Cardiac fibroblast (primary cell): ENCODE measurements at places on chromosomes 16 and 17.

DNA sequence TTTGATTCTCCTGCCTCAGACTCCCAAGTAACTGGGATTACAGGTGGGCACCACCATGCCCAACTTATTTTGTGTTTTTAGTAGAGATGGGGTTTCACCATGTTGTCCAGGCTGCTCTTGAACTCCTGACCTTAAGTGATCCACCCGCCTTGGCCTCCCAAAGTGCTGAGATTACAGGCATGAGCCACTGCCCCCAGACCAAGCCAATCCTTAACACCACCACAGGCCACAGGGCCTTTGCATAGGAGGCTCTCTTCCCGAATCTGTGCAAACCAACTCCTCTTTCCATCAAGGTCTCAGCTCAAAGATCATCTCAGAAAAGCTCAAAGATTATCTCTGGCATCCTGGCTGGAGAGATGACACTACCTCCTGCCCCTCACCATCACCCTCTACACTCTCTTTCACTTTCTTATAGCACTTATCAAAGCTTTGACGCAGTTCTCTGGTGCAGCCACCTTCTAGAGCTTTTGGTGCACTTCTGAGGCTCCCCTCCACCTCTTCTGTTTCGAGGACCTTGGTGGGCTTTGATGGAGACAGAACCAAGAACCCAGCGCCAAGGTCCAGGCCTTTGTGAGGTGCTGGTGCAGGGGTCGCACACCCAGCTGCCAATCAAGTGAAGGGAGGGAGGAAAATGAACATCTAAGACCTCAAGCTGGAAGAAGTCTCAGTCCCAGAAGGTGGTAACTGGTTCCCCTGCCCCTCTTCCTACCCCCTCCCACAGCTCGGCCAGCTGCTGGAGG is 23.2 kb upstream of the PHB1 start:
- DNase-seq = no peak

DNA sequence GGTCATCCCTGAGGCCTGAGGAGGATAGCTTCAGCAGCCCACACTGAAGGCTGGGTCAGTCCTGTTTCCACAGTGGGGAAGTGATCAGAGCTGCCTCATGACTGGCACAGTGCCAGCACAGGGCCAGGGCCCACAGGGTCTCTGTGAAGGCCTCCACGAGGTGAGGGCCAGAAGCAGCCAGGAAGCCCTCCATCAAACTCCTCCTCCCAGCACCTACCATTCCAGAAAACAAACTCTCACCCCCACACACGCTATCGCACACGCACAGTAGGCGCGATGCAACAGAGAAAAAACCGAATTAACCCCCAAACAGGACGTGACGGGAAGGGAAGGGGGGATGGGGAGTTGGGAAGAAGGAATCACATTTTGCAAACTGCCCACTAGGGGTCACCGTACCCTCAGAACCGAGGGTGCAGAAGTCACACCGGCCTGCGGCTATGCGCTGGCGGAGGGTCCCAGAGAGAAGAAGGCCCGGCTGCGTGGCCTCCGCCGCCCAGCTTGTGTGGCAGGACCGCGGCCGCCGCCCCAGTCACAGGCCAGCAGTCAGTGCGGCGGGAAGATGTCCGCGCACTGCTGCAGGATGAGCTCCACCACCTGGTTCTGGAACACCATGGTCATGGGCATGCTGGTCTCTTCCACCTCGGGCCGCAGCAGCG is 37.6 kb downstream of the ARHGAP27 start:
- peak; percentile 93 for DNase-seq

GRCh38 chr16:2881783-2882649 is 999 bp upstream of the FLYWCH2 start:
- no peak for DNase-seq

DNA sequence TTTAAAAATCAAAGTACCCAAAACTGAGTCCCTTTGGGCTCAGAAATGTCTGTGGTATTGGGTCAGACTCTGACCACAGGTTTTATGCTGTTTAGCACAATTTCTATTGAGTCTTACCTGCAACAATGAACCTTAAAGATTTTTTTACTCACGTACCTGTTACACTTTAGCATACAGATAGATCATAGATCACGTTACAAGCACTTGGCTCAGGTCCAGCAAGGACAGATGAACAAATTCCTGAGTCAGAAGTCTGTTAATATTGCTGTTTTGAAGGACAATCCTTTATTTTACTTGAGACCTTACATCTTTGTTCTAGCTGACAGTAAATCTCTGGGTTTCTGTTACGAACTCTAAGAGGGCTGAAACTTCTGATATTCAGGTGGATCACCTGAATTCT is 12.8 kb downstream of the SLC7A6OS start:
- DNase-seq = no peak

DNA sequence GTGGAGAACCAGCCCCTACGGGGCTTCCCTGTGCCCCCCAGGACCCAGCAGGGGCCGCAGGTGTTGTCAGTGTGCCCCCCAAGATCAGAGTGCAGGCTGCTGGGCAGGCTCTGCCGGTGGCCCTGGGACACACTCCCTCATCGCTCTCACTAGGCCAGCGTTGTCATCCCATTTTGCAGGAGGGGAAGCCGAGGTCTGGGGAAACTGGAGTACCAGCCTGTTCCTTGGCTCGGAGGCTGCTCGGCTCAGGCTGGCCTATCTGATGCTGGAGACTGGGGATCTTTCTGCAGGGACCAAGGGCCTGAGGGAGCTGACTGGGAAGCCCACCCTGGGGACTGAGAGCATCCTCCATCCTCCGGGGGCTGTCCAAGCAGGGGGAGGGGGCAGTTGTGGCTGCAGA is 74.2 kb upstream of the CBX4 start:
- DNase-seq = no peak

DNA sequence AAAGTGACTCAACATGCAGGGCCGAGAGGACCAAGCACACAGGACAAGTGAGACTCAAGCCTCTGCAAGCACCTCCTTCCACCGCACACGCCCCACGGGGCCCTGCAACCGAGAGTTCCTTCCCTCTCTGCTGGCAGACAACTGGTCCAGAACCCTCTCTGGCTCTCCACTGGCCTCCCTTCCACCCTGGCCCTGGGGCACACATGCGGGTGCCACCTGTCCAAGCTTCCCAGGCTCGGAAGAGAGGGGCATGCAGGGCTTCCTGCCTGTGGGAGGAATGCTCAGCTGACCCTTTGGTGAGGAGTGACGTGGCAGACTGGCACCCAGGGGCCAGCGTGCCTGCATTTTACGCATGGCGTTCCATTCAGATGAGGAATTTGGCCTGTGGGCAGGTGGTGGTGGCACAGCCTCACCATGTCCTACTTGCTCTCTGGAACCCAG is 59.8 kb downstream of the PIPOX start:
- no peak for DNase-seq

DNA sequence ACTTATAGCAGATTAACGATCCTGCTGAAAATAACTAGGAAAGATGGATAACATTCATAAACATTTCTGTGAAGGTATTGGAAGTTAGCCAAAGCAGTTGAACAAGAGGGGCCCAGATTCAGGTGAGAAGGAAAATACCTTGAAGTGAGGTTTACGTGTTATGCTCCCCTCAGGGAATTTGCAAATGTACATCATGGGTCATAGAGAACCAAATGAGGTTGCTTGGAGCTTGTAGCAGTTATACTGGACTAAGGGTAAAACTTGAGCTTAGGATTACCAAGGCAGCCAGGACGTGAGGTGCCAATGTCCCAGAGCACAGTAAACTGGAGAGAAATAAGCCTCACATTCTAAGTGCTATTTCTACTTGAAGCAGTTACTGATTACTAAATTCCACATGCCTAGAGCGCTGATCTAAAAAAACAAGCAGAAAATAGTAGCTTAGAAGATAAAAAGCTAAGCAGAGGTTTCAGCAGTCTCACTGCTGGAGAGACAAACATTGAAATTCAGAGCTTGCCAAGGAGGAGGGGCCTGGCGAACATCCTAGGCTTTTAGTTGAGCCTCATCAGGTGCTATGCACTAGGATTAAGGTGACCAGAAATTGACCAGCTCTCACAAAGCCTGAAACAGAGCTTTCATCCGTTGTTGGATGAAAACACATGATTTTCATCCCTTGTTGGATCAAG is 136.7 kb upstream of the FAM20A start:
- DNase-seq = no peak

- no peak for DNase-seq
These were observed 2.2 kb upstream of the AURKB start for GRCh38 chr17:8212312-8213180.

DNA sequence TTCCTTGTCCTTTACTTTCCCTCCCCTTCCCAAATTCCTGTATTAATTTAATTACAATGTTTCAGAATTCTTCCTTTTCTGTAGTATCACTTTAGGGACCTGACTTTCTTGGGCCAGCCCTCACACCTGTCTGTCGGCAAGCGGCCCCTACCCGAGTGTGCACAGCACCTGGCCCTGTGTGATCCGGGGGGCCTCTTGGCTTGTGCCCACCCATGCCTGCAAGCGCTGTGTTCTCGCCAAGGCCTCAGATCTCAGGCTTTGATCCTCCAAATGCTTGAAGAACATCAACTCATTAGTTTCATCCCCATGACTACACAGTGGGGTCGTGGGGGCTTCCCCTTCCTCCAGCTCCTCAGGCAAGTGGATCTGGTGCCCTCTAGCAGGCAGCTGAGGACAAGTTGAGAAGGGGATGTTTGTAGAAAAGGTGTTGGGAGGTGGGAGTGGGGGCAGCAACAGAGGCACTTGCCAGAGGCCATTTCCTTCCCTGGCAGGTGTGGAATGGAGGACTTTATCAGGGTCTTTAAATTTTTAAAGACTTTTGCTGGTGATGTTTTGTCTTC is 15.7 kb upstream of the CDH3 start:
- no peak for DNase-seq
